ENCODE measurements at places on chromosomes 3 and 15. TPM values are rescaled to one million over a fixed set of nuclear protein-coding genes. Genes with fewer than 3 reads are reported as not detected.

MTMR10 gene
- total RNA-seq = 13.8 TPM

AHSG gene
- total RNA-seq = not detected

ANKRD63 gene
- total RNA-seq = under 0.01 TPM

ZFAND6 gene
- total RNA-seq = 88.6 TPM

HAPLN3 gene
- total RNA-seq = 5.9 TPM

DNA sequence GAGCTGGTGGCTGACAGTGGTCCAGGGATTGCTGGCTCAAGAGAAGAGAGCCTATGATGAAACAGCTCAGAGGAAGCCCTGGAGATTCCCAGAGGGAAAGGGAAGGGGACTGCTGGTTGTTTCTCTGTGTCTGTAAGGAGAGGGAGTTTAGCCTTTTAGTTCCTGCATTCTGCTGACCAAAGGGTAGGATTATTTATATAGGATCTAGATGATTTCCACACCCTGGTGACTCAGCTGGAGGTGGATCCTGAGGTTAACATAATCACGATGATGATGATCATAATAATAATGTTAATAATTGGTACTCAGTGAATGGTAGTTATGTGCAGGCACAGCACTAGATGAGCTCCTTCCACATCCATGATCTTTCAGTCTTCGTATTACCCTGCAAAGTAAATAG is 144.9 kb downstream of the EPHB1 start:
- H3K4me1 ChIP-seq = no peaks in the 10 kb centered on the region
- no peak for DNase-seq
- H3K27me3 ChIP-seq = no peaks in the 10 kb centered on the region
- no peak overlapping the region for H3K27ac ChIP-seq
- H3K36me3 ChIP-seq = no peaks in the 10 kb centered on the region
- H3K4me3 ChIP-seq = no peak overlapping the region

AGTR1 gene
- total RNA-seq = 3.3 TPM

- DNase-seq = peak; percentile 5
- H3K27ac ChIP-seq = peak overlapping the region; percentile 57
- H3K27me3 ChIP-seq = no peaks in the 10 kb centered on the region
- H3K36me3 ChIP-seq = no peaks in the 10 kb centered on the region
Measured at GRCh38 chr3:182979674-182980191, 605 bp downstream of the DCUN1D1 start.

DNA sequence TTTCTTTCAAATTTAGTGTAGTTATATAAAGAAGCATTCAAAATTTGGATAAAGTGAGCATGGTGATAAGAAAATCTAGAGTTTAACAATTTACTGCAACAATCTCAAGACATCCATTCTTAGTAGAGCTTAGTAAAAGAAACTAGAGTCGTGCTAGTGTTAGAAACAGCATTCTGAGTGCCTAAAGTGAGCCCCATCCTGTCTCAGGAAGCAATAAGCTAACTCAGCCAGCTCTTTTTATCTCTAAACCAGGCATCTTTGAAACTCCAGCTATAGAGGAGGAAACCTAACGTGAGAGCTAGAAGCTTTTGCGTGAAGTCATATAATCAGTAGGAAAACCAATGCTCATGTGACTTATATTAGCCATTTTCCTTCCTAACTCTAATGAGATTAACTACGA is 1187.1 kb upstream of the EPHA6 start:
- no peak overlapping the region for H3K27ac ChIP-seq
- no peaks in the 10 kb centered on the region for H3K27me3 ChIP-seq
- no peak overlapping the region for H3K4me3 ChIP-seq
- no peak for DNase-seq
- no peaks in the 10 kb centered on the region for H3K4me1 ChIP-seq
- no peaks in the 10 kb centered on the region for H3K36me3 ChIP-seq

KNG1 gene
- total RNA-seq = not detected

SERPINI2 gene
- total RNA-seq = not detected

- no peaks in the 10 kb centered on the region for H3K36me3 ChIP-seq
- DNase-seq = no peak
- H3K27me3 ChIP-seq = no peaks in the 10 kb centered on the region
Measured at GRCh38 chr3:85387913-85388505, 429.2 kb downstream of the CADM2 start.

DNA sequence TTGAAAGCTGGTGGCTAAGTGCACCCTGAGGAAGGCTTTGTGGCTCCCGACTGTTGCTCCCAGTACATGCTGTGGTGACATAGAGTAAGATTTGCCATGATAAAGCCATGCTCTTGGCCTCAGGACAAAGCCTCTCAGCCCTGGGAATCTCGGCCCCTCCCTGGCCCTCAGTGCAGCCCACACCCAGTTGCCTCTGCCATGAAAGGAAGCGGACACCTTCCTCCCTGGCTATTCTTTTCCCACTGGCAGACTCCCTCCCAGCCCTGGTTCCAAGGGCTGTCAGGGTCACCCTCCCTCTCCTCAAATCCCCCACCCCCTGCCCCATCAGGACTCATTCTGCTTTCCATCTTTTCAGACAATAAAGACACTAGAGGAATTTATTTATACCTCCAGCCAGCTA is 119.8 kb upstream of the NEO1 start:
- H3K4me1 ChIP-seq = peaks cover 6% of the 10 kb centered on the region
- H3K4me3 ChIP-seq = no peak overlapping the region
- DNase-seq = no peak
- H3K27me3 ChIP-seq = no peaks in the 10 kb centered on the region
- H3K36me3 ChIP-seq = no peaks in the 10 kb centered on the region

GRCh38 chr3:129878355-129878754 is 15.2 kb downstream of the TMCC1 start:
- H3K27ac ChIP-seq = no peak overlapping the region
- H3K27me3 ChIP-seq = no peaks in the 10 kb centered on the region
- H3K4me3 ChIP-seq = no peak overlapping the region
- peaks cover 12% of the 10 kb centered on the region for H3K36me3 ChIP-seq
- DNase-seq = no peak
- H3K4me1 ChIP-seq = no peaks in the 10 kb centered on the region

DNA sequence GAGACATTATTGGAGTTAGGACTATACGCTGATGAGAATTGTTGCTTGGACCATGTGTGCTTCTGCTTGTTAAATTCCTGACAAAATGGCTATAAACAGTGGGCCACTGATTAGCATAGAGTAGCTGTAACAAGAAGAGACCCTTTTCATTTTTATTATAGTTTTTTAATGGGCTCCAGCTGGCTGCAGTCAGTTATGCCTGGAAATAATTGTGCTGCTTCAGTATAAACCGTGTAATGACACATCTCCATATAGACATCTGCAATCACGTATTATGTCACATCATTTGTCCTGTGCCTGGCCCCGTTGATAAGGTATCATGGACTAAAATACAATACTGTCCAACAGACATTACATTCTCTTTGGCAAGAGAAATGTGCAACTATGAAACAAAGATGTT is 50.9 kb downstream of the ARPP21 start:
- no peak overlapping the region for H3K27ac ChIP-seq
- no peaks in the 10 kb centered on the region for H3K27me3 ChIP-seq
- no peak overlapping the region for H3K4me3 ChIP-seq
- no peaks in the 10 kb centered on the region for H3K36me3 ChIP-seq

- H3K4me3 ChIP-seq = no peak overlapping the region
- H3K4me1 ChIP-seq = no peaks in the 10 kb centered on the region
- H3K27me3 ChIP-seq = no peaks in the 10 kb centered on the region
- H3K27ac ChIP-seq = no peak overlapping the region
- H3K36me3 ChIP-seq = no peaks in the 10 kb centered on the region
- peak; percentile 17 for DNase-seq
Measured at GRCh38 chr3:174777813-174778212, 81.3 kb upstream of the NAALADL2 start.

FES gene
- 9.7 TPM for total RNA-seq

DNA sequence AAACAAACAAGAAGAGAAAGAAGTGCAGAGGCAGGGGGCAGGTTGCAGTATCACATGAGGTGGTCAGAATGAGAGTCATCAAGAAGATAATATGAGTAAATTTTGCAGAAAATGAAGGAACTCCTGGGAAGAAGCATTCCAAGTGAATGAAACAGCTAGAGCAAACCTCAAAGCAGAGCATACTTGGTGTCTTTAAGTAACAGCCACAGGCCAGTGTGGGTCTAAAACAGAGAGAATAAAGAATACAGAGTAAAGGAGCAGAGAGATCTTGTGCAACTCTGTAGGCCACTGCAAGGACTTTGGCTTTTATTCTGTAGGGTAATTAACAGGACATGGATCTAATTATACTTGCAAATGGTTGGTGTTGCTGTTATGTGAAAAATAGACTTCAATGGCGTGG is 81.3 kb downstream of the STAC start:
- no peak overlapping the region for H3K27ac ChIP-seq
- no peak overlapping the region for H3K4me3 ChIP-seq

GOLGA8Q gene
- total RNA-seq = 0.18 TPM

DNA sequence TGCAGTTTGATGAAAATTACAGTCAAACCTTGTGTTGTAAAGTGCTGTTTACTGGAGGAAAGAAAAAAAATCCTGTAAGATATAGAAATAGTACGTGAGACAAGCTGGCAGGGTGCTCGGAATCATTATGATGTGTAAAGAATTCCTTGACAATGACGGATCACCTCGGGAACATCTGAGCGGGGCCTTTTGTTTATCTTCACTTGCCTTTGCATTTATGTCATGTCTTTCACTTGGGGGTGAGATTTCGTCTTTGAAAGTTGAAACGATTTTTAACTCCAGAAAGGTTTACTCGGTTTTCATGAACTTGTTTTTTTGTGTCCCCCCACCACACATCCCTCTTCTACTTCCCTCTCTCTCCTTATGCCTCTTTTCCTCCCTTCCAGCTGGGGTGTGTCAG is 128.3 kb upstream of the VEPH1 start:
- H3K4me3 ChIP-seq = no peak overlapping the region
- no peak overlapping the region for H3K27ac ChIP-seq
- no peak for DNase-seq
- H3K36me3 ChIP-seq = no peaks in the 10 kb centered on the region
- H3K27me3 ChIP-seq = peaks cover 22% of the 10 kb centered on the region
- H3K4me1 ChIP-seq = no peaks in the 10 kb centered on the region

DNA sequence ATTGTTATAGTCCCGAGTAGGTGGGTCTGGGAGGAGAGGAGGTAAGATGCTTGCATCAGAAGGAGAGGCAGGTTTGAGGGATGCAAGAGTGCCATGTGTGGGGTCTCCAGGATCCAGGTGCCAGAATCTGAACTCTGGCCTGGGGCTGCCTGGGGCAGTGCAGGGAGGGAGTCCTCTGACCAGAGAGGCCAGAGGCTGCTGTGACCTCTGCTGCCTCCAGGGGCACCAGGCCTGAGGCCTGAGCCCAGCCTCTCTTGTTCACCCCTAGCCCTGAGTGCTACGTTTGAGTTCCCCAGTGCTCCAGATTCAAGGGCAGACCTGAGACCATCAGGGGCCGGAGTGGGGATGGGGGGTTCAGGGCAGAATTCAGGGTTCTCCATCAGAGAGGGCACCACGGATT is 7.4 kb downstream of the SLC38A3 start:
- H3K4me3 ChIP-seq = no peak overlapping the region
- peaks cover 2% of the 10 kb centered on the region for H3K4me1 ChIP-seq
- H3K36me3 ChIP-seq = no peaks in the 10 kb centered on the region
- no peak for DNase-seq
- no peak overlapping the region for H3K27ac ChIP-seq

DNA sequence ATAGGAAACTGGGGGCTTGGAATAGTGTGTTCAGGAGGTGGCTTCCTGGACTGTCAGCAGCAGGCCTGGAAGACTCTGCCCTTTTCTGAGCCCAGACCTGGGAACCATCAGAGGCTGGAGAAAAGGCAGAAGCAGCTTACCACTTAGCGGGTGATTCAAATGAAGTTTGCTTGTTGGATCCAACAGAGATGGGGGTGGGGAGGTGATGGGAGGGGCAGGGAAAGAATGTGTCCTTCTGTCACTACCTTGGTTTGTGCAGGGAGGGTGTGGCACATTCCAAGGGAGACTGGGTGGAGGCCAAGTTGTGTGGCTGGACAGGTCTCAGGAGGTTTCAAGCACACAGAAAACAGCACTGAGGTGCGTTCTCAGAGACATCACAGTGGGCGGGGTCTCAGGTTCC is 58.8 kb downstream of the TRAK1 start:
- no peak for DNase-seq
- H3K36me3 ChIP-seq = no peaks in the 10 kb centered on the region
- no peaks in the 10 kb centered on the region for H3K27me3 ChIP-seq

AEN gene
- 91.4 TPM for total RNA-seq

DNA sequence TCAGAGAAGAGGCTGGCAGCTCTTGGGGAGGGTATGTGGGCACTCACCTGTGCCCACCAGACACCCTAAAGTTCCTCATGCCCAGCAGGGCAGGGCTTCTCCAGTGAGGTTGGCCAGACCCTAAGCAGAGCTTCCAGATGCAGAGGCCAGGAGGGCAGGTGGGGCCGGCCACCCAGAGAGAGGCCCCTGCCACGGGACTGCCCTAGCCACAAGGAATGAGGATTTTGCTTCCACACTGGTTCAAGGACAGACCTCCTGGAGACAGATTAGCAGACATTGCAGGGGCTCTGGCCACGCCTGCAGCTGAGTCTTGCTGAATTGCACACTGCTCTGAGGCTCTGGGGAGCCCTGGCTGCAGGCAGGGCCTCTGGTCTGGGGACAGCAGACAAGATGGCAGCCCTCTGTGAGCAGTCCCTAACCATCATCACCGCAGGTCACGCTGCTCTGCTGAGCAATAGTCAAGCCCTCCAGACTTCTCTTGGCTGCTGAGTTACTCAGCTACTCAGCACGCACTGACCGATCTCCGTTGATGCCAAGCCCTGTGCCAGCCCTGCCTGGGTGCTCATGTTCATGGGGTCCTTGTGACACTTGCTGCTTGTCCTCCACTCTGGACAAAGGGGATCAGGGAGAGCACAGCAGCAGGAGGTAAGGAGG is 117.4 kb upstream of the ABHD17C start:
- no peaks in the 10 kb centered on the region for H3K27me3 ChIP-seq
- no peak overlapping the region for H3K27ac ChIP-seq
- peaks cover 62% of the 10 kb centered on the region for H3K36me3 ChIP-seq
- H3K4me3 ChIP-seq = no peak overlapping the region
- peaks cover 6% of the 10 kb centered on the region for H3K4me1 ChIP-seq

DNA sequence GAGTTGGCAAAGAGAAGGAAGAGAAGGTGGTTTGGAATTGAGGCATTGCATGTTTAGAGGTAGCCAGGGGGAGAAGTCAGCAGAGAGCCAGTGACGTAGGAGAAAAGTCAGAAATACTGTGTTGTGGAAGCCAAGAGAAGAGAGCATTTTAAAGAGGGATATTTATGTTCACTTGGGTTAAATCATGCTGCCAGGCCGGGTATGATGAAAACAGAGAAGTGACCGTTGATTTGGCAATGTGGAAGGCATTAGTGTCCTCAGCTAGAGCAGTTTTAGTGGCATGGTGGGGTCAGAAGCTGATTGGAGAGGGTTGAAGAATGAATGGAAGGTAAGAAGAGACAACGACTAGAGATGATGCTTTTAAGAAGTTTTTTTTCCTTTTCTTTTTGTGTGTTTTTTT is 24.5 kb downstream of the RASA2 start:
- no peak for DNase-seq
- no peak overlapping the region for H3K27ac ChIP-seq
- H3K4me1 ChIP-seq = no peaks in the 10 kb centered on the region
- H3K27me3 ChIP-seq = no peaks in the 10 kb centered on the region

DNA sequence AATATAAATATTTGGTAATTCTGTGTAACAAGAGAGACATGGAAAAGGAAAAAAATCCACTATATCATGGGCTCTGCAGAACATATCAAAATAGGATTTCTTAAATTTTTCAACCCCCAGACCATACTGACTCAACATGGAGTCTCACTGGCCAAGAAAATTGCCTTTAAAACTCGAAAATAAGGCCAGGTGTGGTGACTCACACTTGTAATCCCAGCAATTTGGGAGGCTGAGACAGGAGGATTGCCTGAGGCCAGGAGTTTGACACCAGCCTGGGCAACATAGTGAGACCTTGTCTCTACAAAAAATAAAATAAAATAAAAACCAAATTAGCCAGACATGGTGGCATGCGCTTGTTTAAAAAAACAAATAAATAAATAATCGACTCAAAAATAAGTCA is 294.4 kb upstream of the TPRG1 start:
- no peaks in the 10 kb centered on the region for H3K27me3 ChIP-seq
- H3K27ac ChIP-seq = no peak overlapping the region
- H3K36me3 ChIP-seq = peaks cover 23% of the 10 kb centered on the region
- peaks cover 3% of the 10 kb centered on the region for H3K4me1 ChIP-seq
- DNase-seq = no peak
- H3K4me3 ChIP-seq = no peak overlapping the region

Data from IMR-90 (cell line).